ENCODE measurements at places on chromosomes 5 and 9.
A peak's percentile ranks its signal among the peaks of the same experiment; 100 is the strongest.

- no peak for DNase-seq
Observed at GRCh38 chr9:112890106-112891081, at the start of gene SLC46A2. TSS of gene SLC46A2 (minus strand) at chr9:112890876. CDS start at chr9:112890681, 195 bp downstream.

GRCh38 chr5:157721159-157721558 is 10.1 kb upstream of the THG1L start:
- no peak for DNase-seq

DNA sequence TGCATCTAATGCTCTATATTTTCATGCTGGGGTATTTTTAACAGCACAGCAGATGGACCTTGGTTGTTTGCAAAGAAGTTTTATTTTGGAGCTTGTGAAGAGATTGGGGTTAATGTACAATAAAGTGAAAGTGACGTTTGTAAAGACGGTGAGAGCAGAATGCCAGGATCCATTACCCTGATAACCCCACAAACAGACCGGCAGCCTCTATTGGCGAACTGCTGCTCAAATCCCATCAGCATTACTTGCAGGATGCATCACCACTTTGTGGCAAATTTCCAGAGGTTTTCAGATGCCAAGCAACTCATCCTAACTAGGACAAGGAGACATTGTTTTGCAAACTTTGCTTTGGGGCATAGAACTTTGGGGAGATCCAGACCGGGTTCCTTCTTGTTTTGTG is 383.3 kb upstream of the ZNF462 start:
- no peak for DNase-seq

DNA sequence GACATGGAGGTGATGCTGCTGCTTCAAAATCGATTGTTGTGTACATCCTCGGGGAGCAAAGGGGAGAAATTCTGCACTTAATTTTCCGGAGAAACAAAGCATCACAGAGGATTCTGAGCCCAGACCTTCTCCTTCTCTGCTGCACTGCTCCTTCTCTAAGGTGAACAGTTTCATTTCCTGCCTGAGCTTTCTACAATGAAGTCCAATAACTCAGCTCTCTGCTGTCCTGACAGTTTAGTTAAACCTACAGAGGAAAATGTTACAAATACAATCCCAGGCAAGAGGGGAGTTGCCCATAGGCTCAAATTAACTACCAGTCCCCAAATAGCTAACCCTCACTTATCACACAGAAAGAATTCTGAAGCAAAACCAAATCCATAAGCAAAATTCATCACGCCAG is 206.3 kb downstream of the EFNA5 start:
- no peak for DNase-seq

GRCh38 chr5:170630711-170631141 is 126.9 kb downstream of the KCNIP1 start:
- no peak for DNase-seq

GRCh38 chr9:2228132-2228531 is 213.0 kb downstream of the SMARCA2 start:
- DNase-seq, result peak; percentile 21

GRCh38 chr5:60257596-60258271 is 364.2 kb upstream of the PDE4D start:
- DNase-seq, result peak; percentile 53

- DNase-seq, result peak; percentile 51
Observed at GRCh38 chr5:58077416-58077815, 382.5 kb downstream of the PLK2 start.

DNA sequence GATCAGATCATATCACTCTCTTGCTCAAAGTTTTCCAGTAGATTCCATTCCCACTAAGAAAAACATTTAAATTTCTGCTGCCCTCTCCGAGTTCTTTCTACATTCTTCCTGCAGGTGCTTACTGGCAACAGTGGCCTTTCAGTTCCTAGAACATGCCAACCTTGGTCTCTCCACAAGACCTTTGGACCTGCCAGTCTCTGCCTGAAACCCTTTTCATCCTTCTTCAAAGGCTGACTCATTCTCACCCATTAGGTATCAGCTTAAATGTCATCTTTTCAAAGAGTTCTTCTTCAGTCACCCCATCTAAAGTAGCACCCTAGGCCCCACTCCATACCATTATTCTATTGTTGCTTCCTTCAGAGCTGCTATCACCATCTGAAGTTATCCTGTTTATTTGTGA is 21.8 kb downstream of the PPIC start:
- DNase-seq, result no peak

DNA sequence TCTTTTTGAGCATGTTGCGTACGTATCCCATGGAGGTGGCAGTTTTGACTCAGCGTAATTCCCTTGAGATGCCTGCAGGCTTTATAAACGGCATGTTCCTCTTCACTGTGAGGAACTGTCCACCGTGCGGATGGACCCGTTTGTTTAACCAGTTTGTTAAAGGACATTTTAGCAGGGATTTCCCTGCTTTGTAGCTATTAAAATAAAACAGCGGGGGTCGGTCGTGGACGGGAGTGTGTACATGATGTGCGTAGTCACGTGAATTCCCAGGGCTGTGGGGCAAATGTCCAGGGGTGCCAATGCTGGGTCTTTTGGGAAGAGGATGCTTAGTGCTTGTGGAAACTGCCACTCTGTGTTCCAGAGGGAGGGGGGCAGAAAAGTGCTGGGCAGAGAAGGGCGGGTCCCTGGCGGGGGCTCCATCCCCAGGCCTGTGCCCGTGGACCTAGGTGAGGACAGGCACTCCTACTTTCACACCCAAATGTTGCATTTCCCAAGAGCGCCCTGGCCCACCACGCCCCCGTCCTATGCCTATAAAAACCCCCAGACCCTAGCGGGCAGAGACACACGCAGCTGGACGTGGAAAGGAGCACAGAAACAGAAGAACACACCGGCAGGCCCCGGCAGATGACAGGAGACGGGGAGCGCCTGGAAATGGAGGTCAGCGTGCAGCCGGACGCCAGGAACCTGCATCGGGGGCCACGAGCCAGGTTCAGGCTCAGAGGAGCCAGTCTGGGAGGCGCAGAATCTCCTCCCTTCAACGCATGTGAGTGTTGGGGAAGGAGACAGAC is 4.0 kb upstream of the TERT start:
- no peak for DNase-seq

DNA sequence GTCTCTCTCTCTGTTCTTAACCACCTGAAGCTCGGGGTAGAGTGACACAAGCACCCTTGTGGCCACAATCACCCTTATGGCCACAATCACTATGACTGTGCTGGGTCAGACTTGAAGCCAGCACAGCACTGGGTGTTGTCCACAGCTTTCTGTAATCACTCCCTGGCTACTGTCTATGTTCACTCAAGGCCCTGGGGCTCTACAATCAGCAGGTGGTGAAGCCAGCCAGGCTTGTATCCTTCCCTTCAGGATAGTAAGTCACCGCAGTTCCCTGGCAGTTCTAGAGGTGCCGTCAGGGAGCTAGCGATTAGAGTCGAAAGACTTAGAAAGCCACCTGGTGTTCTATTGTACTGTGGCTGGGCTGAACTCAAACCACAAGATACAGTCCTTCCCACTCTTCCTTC is 44.2 kb downstream of the GDA start:
- no peak for DNase-seq

GRCh38 chr5:141514330-141515133 is 25.7 kb downstream of the PCDHGC5 start:
- DNase-seq, result no peak

DNA sequence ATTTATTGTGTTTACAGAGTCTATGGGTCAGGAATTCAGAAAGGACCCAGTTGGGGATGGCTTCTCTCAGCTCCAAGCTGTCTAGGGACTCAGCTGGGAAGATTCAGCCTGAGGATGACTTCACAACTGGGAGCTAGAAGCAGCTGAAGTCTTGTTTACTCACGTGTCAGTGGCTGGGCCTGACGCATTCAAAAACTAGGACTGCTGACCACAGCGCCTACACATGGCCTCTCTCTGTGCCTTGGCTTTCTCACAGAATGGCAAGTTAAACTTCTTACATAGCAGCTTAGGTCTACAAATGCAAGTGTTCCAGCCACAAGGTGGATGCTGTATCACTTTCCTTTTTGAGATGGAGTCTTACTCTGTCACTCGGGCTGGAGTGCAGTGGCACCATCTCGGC is 16.3 kb upstream of the PPP2CA start:
- DNase-seq, result peak; percentile 53
